Renal pelvis (tissue), 12 donors: ENCODE measurements at places on chromosomes 3 and 15. TPM values are rescaled to one million over a fixed set of nuclear protein-coding genes. Genes with fewer than 3 reads are reported as not detected.

DNA sequence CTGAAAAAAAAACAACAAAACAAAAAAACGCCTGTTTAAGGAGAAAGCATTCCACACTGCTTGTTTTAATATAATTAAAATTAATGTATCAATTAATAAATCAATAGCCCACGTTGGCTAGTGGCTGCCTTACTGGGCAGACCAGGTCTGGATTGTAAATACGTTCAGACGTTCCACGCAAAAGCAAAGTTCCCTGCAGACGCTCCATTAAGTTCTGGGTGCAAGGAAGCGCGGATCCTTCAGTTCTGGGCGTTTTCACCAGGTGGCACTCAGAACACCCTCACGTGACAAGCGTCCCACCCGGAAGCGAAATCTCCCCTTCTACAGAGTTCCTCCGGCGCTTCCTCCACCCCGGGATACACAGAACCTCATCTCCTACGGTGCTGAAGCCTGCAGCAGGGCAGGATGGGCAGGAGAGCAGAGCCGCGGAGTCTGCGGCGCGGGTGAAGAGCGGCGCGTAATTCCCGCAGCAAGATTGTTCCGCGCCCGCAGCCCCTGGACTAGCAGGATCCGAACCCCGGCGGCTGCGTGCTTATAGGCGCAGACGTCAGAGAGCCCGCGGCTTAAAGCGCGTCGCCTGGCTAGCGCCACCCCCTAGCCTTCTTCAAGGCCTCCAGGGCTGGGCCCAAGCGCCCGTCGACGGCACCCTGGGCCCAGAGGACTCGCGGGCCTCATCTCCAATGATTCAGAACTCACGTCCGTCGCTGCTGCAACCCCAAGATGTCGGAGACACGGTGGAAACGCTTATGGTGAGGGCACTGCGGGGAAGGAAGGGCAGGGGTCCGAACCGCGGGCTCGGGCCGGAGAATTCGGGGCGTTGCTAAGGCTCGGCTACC is at the start of gene SLC25A38:
Gene SLC25A38 (plus strand): TSS at position 326 of the 836 bp plus-strand sequence. CDS start 355 bp downstream, at position 681.
- DNase-seq: peak; percentile 84

The GPR15 gene
- polyA plus RNA-seq: not detected

The SETD2 gene
- 73.5 TPM for polyA plus RNA-seq

The PTPRG gene
- polyA plus RNA-seq: 84.6 TPM

DNA sequence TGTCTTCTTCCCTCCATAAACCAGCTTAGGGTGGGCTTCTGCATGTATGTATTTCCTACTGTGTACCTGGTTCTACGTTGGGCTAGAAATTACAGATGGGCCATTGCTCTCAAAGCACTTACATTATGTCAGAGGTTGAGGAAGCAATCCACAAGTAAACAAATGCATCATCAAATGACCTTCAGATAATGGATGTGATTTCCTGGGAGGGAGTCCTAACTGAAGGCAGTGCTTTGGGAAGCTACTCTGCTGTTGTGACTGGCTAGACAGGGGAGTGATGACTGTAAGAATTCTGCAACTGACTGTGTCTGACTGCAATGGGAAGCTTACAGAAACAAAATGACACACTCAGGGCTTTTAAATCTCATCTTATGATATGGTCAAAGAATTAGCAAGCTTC is 71.0 kb upstream of the PRR23E start:
- no peak for DNase-seq

DNA sequence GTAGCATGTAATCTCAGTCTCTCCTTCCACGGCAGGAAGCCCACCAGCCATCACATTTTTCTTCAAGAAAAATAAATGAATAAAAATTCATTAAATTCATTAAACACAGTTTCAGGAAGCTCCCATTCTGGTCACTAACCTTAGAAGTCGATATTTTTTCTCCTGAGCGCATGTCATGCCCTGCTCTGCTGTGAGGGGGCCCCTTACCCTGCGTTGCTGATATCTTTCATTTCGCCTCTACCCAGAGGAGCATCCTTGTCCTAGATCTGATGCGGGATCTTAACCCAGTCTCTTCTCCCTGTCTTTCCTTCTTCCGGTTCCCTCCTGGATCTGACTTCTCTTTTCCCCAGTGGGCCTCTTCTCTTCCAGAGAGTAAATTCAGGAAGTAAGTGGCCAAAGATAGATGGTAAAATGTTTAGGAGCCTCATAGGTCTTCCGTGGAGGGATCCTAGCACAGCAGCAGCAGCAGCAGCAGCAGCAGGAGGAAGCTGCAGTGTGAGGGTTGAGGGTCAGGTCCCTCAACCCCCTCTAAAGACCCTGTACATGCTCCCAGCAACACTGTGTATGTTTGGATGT is 1.4 kb upstream of the ILDR1 start:
- DNase-seq: no peak

- DNase-seq: no peak
Measured at GRCh38 chr3:38455639-38456430, 2.1 kb downstream of the ACVR2B start.

The CCK gene
- polyA plus RNA-seq: 0.37 TPM

DNA sequence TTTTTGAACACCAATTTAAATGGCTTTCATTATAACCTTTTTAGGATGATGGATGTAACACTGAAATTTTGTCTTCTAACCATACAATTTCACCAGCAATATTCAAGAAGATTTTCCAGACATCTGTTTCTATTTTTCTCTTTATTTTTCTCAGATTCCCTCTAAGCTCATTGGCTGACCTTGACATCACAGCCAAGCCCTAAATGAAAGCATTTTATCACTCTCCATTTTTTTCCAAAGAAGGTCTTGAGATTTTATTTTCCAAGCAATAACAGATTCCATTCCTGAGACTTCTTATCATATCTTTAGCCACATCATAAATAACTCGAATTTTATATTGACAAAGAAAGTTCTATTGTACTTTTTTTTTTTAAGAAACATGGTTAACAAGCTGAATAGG is 392.6 kb upstream of the THBS1 start:
- DNase-seq: no peak

GRCh38 chr3:123276346-123277006 is 74.7 kb downstream of the SEC22A start:
- DNase-seq: no peak

The CFAP100 gene
- 1.7 TPM for polyA plus RNA-seq

GRCh38 chr3:167497903-167498302 is 24.1 kb upstream of the SERPINI2 start:
- no peak for DNase-seq

GRCh38 chr3:127886231-127886955 is 28.6 kb upstream of the KBTBD12 start:
- peak; percentile 67 for DNase-seq

- no peak for DNase-seq
Measured at GRCh38 chr15:78359041-78359808, 19.1 kb downstream of the CRABP1 start.

The ZMYND10 gene
- polyA plus RNA-seq: 4.5 TPM

The SLC9C1 gene
- polyA plus RNA-seq: 1.2 TPM

GRCh38 chr3:57261119-57261518 is 31.4 kb downstream of the ASB14 start:
- no peak for DNase-seq

The CCR4 gene
- polyA plus RNA-seq: 0.14 TPM

DNA sequence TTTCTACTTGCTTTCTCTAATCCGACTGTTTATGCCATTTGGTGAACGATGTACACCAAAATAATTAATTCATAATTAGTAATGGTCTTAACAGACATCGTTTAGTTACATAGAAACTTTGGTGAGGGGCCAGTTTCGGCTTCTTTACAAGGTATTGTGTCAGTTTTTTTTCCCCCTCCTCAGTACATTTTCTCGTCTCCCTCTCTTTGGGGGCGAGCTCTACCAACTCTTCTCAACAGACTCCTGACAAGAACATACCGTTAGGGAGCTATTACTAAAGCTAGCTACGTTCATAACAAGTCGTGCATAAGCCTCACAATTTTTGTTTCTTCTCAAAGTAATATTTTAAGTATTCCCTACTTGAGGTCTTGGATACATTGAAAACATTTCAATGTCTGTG is 1.4 kb downstream of the U2SURP start:
- DNase-seq: no peak

DNA sequence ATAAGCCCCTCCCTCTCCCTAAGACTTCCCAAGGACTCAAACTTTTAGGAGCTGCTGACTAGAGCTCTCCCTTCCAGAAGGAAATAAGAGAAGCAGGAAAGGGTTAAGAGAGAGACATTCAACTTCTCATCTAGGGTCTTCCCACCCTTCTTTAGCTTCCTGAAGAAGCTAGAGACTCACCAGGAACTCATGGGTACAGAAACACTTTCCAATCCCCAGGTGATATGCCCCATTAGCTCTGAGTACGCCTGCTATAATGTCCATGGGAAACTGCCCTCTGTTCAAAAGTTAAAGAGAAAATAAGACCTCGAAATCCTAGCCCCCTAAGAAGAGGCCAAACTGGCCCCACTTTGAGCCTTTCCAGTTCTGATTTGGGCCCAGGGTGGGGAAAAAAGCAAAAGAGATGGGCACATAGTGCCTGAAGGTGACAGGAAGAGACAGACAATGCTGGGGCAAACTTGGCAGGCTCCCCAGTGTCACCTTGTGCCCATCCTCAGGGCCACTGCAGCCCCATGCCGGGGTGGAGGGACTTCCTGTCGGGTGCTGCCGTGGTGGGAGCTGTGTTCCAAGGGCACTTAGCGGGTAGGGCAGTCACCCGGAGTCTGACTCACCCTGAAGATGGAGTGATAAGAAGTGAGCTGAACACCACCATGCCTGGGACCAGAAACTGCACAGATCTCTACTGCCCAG is 29.5 kb downstream of the CCDC12 start:
- DNase-seq: no peak

GRCh38 chr3:51687431-51688205 is 16.6 kb downstream of the TEX264 start:
- no peak for DNase-seq
